ENCODE measurements at places on chromosomes 4 and X. TPM values are rescaled to one million over a fixed set of nuclear protein-coding genes. Genes with fewer than 3 reads are reported as not detected.
A peak's percentile ranks its signal among the peaks of the same experiment; 100 is the strongest.

FAM53A gene
- 2.9 TPM for total RNA-seq

DNA sequence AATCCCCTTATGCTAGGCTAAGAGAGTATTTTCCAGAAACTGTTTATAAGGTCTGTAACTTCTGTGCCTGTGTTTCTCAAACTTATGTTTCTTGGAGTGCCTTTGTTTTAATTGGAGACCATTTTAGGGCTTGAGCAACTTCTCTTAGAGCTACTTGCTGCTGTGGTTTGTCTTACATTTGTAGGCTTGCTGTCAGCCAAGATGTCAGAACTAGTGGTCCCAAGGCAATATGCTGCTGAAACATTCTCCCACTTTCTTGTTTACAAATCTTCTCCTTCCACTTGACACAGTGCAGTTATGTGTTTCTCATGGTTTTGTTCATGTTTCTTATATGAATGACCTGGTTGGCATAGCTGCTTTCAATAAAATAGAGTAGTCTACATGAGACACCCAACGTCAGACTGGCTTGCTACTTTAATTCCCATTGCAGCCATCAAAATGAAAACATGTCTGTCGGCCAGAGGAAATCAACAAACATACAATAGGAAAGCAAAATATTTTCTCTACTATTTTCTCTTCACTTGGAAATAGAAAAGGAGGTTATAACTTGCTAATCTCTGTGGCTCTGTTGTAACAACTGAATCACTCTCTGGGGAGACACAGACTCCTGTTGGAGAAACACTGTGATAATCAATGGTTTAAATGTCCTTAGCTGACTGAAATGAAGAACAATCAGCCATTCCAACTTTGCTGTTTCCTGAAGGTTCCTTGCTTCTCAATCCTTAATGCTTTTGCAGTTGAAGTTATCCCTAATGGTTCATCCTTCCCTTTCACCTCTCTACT is 426.4 kb downstream of the PDGFC start:
- peak; percentile 16 for DNase-seq

- DNase-seq = no peak
Observed at GRCh38 chr4:146134761-146135445, 40.6 kb upstream of the LSM6 start.

MAP3K15 gene
- total RNA-seq = 1.3 TPM

CSAG2 gene
- total RNA-seq = not detected

Data from renal cortical epithelial cell (primary cell).